ENCODE measurements at places on chromosomes 13 and 19. TPM values are rescaled to one million over a fixed set of nuclear protein-coding genes. Genes with fewer than 3 reads are reported as not detected.

DNA sequence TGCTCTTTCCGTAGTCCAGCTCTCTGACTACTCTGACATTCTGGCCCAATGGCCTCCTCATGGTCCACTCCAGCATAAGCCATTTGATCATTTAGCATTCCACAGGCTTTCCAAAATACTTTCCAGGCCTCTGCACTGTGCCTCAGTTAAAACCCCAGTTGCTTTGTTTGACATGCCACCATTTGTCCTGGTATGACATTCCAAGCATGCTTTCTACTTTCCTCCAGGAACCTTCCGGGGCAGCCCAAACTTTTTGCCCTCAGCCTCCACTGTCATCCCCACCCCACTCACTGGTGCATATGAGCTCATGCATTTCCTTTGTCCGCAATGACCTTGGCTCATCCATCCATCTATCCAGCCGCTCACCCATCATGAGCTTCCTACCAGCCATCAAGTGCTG, 41.8 kb upstream of the WASF3 start:
- DNase-seq: no peak

GRCh38 chr13:114338959-114339358, 24.7 kb downstream of the CHAMP1 start:
- DNase-seq: no peak

- DNase-seq: no peak
Measured at GRCh38 chr13:25743421-25743820, 308.4 kb downstream of the SHISA2 start.

GRCh38 chr19:16315825-16316505, 8.7 kb upstream of the KLF2 start:
- peak; percentile 94 for DNase-seq

GRCh38 chr19:6212403-6213265, 67.1 kb downstream of the MLLT1 start:
- no peak for DNase-seq

- no peak for DNase-seq
Measured at GRCh38 chr13:108760129-108760528, 130.7 kb downstream of the MYO16 start.

GRCh38 chr13:97192166-97192565, 30.0 kb upstream of the MBNL2 start:
- no peak for DNase-seq

DNA sequence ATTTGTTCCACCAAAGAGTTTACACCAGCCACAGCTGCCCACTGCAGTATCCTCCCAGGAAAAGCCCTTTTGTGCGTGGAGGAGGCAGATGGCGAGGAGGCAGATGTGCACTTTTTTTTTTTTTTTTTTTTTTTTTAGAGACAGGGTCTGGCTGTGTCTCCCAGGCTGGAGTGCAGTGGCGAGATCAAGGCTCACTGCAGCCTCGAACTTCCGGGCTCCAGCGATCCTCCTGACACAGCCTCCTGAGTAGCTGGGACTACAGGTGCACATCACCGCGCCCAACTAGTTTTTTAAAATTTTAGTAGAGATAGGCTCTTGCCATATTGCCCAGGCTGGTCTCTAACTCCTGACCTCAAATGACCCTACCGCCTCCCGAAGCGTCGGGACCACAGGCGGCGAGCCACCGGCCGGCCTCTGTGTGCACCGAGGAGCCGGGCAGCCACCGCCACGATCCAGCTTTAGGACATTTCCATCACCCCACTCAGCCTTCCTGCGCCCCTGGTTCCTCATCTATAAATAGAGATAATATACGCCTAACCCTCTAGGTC, 563 bp upstream of the PDCD5 start:
- no peak for DNase-seq

GRCh38 chr13:73224703-73225102, 165.9 kb downstream of the KLF5 start:
- DNase-seq: no peak

The PRR19 gene
- total RNA-seq: 0.44 TPM

The PSG2 gene
- not detected for total RNA-seq

The IL4I1 gene
- total RNA-seq: 1.7 TPM

- DNase-seq: no peak
Measured at GRCh38 chr13:94433055-94433961, 46.2 kb downstream of the DCT start.

- no peak for DNase-seq
Measured at GRCh38 chr13:74466020-74466419, 331.8 kb upstream of the KLF12 start.
